ENCODE measurements at places on chromosomes 13 and 19.

DNA sequence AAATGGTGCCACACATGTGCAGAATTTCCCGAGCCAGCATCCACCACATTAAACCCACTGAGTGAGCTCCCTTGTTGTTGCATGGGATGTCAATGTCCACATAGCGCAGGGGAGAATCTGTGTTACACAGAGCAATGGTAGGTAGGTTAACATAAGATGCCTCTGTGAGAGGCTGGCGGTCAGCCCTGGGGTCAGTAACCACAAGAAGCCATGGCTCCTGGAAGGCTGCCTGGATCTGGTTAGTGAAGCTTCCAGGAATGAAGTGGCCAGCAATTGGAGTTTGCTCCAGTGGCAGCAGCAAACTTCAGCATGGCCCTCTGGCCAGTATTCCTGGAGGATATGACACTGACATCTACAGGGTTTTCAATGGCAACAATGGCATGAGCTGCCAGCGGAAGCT, 37.0 kb upstream of the PCDH9 start:
- DNase-seq: no peak

DNA sequence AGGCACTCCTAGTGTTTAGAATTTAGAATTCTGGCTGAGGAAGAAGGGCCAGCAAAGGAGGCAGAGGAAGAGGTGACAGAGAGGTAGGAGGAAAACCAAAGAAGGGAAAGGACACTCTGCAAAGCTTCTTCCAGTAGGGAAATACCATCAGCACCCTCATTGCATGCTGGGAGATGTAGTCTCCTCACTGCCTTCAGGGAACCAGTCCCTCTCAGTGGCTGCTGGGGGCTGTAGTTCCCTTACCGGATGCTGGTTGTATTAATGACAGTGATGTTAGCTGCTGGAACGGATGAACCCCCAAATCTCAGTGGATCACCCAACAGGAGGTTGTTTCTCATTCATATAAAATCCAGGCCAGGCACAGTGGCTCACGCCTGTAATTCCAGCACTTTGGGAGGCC, 10.1 kb downstream of the GRIN2D start:
- DNase-seq: peak; percentile 73

DNA sequence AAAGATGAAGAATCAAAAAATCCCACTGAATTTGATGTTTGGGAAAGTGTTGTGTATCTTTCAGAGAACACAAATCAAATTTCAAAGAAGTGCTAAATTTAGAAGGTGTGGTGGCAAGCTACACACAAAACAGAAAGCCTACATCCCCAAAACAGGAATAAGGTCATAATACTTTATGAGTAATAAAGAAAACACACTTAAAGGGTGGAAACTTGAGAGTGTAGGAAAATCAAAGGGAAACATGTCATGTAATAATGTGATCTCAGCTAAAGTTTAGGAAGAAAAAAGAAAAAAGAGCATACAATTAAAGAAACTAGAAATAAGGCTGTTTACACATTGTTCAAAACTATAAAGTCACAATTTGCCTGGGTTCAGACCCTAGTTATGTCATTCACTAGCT, 668.7 kb downstream of the PCDH17 start:
- no peak for DNase-seq

GRCh38 chr19:46134527-46134926, 10.0 kb upstream of the IGFL3 start:
- no peak for DNase-seq

GRCh38 chr13:113803409-113804016, 44.5 kb downstream of the TMEM255B start:
- no peak for DNase-seq

GRCh38 chr19:56900573-56901097, 60.1 kb upstream of the PEG3 start:
- no peak for DNase-seq

DNA sequence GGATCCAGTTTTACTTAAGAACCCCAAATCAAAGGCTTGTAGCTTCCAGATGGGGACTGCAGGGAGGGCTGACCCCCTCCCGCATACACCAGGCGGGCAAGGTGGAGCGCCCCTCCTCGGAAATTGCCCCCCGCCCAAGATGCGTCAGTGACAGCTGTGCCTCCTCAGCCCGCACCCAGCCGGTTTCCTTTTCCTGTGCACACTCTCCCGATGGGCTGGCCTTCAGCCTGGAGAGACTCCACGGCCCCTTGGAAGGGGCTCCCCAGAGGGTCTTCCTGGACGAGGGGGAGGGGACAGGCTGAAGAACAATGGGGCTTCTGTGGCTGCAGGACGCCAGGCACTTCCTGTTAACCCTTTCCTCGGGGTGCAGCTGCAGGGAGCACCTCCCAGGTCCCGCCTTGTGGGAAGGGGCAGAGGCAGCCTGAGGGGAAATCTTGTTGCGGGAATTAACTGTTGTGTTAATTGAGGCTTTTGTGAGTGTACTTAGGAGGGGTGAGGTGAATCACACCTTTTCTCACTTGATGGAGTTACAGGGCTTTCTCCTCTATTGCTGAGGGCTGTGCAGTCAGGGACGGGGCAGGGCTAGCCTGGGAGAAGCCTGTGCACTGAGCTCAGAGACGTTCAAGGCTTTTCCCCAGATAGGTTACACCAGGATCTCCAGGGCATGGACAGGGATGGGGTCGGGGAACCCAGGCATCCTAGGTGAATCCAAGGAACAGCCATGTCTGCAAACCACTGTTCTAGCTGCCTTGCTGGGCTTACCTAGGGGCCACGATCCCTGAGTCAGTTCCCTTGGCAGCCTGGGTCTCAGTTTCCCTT, 14.3 kb downstream of the IER2 start:
- peak; percentile 59 for DNase-seq

GRCh38 chr13:60584976-60585375, 188.0 kb downstream of the TDRD3 start:
- no peak for DNase-seq

- DNase-seq: no peak
These were observed 44.4 kb upstream of the ITM2B start for GRCh38 chr13:48188601-48189000.

- peak; percentile 78 for DNase-seq
These were observed 13.1 kb downstream of the EPS8L1 start for GRCh38 chr19:55088543-55089341.

GRCh38 chr13:113982296-113982661, 8.4 kb upstream of the C13orf46 start:
- DNase-seq: no peak

- DNase-seq: no peak
These were observed 163.0 kb downstream of the EFNB2 start for GRCh38 chr13:106372199-106373155.

DNA sequence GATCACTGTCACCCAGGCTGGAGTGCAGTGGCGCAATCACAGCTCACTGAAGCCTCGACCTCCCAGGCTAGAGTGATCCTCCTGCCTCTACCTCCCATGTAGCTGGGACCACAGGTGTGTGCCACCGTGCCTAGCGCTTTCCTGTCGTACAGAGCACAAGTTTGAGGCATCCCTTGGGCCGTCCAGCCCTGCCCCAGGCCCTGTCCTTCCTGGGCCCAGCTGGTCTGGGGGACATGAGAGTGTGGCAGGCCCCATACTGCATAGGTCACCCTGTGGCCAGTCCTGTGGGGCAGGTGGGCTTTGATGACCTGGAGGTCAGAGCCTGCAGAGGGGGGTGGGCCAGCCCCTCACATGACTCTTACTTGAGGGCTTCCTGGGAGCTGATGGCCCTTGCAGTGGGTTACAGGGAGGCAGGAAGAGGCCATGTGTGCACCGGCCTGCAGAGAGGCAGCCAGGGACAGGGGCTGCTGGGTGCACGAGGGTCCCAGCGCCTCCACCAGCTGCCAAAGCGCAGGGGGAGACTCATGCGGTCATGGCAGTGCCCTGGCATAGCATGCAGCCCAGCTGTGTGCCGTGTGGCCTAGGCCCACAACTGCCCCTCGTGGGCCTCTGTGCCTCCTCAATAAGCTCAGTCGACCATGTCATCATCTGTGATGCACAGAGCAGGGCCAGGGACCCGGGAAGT, 61.4 kb downstream of the KDM4B start:
- DNase-seq: no peak

- no peak for DNase-seq
These were observed 512 bp downstream of the MED4 start for GRCh38 chr13:48094404-48094780.

DNA sequence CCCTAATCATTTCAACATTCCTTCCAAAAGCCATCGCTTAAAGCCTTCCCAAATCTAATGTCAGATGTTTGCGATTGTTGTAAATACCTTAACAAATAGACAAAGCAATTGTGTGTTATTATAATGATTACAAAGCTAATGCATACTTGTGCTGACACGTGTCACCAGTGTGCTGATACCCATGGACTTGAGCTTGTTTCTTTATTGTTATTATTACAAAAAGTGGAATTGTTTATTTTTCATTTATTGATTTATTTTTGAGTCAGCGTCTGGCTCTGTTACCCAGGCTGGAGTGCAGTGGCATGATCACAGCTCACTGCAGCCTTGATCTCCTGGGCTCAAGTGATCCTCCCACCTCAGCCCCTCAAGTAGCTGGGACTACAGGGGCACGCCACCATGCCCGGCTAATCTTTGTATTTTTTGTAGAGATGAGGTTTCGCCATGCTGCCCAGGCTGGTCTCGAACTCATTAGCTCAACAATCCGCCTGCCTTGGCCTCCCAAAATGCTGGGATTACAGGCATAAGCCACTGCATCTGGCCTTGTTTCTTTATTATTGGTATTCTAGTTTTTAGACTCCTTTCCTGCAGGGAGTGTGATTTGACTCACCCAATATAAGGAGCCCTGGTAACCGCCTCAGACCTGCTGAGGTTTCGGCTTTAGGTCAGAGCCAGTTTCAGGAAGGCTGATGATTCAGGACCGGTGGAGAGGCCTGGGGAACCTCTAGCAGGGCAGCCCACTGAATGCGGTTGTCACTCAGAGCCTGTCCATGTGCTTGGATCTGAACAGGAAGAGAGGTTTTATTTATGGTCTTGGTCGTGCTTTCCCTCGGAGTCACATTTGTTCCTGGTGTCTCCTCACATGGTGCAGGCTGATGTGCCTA, 2.1 kb upstream of the FBXO17 start:
- DNase-seq: no peak

GRCh38 chr13:113049521-113049941, 56.1 kb upstream of the F7 start:
- no peak for DNase-seq

DNA sequence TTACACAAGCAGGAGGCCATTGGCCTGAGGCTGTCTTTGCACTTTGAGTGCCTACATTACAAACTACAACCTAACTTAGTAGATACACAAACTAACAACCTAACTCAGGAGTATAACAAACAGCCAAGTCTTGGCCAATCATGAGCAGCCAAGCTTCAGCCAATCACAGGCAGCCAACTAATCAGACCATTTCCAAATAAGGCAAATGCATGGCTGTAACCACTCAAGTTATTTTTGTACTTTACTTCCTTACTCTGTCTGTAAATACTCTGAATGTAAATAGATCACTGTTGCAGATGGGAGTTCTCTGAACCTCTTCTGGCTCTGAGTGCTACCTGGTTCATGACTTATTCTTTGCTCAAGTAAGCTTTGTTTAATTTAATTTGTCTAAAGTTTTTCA, 748.1 kb upstream of the SGCG start:
- no peak for DNase-seq

GRCh38 chr13:33453936-33454335, 168.4 kb upstream of the STARD13 start:
- no peak for DNase-seq

DNA sequence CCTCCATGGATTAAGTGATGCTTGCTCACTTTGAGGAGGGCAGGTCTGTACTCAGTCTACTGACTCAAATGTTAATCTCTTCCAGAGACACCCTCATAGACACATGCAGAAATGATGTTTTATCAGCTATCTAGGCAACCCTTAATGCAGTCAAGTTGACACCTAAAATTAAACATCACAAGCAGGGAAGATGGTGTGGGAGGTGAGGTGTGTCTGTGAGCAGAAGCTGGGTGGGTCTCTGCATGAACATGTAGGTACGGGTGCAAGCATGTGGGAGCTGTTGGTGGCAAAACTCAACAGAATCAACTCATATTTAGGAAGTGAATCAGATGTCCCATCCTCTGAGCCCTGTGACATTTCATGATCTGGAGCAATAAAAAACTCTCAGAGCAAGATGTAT, 249.2 kb upstream of the SGCG start:
- DNase-seq: no peak

DNA sequence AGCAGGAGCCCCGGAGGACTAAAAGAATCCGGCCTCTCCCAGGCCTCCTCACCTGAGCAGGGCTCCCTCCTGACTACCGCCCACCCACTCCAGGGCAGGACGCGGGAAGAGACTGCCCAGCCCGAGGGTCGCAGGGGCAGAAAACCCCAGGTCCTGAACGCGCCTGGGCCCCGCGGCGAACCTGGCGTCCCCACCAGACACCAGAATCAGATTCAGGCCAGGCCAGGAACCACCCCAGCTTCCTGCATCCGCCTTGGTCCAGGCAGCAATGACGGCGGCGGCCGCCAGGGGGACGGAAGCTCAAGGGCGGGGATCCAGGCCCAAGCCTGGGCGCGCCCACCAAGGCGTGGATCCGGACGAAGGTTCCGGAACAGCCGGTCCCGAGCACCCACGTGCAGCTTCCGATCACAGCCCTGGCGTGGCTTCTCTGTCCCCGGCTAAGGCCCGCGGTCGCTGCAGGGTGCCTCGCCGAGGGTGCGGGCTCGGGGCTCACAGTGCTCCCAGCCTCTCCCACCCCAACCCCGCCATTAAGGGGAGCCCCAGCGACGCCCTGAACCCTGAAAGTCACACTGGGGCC, 3.6 kb downstream of the LGALS7 start:
- DNase-seq: peak; percentile 90

DNA sequence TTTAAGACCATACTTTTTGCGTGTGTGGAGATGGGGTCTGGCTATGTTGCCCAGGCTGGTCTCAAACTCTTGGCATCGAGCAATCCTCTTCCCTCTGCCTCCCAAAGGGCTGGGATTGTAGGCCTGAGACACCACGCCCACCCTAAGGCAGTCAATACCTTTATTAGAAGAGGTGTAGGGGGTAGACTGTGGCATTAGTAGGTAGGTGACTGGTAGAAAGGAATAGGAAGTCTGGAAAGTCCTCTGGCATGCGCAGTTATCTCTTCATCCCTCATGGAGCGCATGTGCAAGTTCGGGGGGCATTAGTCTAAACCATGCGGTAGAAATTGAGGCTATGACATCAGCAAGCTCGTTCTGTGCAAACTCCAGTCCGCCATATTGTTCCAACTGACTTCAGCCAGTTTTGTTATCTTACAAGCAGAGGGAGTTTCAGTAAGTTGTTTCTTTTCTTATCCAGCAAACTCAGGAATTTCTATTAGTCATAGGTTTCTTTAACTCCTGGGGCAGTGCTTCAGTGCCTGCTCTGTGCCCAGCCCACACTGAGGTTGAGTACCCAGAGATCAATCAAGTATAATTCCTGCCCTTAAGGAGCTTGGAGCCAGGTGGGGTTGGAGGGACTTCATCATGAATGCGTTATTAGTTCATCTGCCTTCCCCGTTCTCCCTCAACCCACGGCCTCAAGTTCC, 7.3 kb upstream of the RANBP3 start:
- no peak for DNase-seq
